ENCODE measurements at places on chromosomes 1 and 21.
A peak's percentile ranks its signal among the peaks of the same experiment; 100 is the strongest.

GRCh38 chr21:41777951-41778815, 11.3 kb upstream of the RIPK4 start:
- DNase-seq = peak; percentile 97

- DNase-seq = no peak
These were observed at the start of gene TNFSF18 for GRCh38 chr1:173050865-173051264. TSS of gene TNFSF18 (minus strand) at chr1:173050941. CDS start at chr1:173050896, 45 bp downstream.

DNA sequence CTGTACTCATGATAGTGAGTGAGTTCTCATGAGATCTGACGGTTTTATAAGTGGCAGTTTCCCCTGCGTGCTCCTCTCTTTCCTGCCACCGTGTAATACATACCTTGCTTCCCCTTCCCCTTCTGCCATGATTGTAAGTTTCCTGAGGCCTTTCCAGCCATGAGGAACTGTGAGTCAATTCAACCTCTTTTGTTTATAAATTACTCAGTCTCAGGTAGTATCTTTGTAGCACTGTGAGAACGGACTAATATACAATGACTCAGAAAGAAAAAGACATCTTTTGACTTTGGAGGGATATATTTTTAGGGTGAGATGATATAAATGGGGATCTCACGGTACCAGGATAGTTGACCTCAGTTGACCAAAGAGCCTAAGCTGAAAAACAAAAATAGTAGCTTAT, 74.7 kb upstream of the BACH1 start:
- no peak for DNase-seq

DNA sequence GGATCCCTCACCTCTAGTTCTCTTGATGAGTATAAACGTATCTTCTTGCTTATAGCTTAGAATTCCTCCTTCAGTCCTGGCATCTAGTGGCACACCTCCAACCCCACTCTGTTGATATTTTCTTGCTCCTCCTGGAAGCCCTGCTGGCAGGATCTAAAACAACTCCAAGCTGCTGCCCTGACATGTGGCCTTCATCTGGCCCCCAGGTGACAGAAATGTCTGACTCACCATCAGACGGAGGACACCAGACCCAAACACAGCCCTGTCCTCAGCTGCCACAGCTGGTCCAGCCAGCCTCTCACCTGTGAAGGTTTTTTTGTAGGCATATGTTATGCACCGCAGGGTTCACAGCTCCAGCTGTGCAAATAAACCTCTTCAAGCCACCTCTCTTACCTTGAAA, 53.4 kb downstream of the KRTAP19-8 start:
- no peak for DNase-seq

DNA sequence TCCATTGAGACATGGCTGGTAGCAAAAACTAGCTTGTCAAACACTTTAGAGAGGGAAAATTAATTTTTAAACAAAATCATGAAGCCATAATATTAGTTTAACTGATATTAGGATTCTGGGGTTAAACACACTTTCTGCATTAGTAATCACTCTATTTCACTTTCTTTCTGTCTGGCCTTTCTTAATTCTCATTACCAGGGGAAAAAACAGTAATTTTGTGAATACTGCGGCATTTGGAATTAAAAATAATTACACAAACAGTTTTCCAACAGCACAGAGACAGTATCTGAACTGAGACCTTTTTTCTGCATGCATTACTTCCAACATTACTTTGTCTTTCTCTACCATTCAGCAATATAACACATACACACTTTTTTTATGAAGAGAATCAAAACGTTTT, 190.6 kb downstream of the MRPL39 start:
- DNase-seq = no peak

DNA sequence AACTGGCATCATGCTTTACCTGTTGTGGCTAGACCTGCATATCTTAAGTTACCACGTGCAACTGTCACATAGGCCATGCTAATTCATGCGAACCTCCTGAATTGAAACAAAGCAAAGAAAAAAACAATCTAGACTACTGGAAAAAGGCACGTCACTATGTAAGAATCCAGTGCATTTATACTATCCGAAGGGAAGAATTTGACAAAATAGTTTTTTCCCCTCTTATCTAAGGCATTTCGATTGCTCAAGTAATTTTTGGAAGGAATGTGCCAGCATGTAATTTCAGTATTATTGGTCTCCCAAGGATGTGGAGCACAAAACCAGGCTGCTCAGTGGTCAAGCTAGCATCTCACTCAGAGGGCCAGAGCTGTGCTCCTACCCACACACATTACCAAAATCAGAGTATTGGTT, 31.5 kb upstream of the C1orf198 start:
- DNase-seq = no peak

- DNase-seq = no peak
These were observed 110.7 kb downstream of the SIPA1L2 start for GRCh38 chr1:232519186-232519585.

DNA sequence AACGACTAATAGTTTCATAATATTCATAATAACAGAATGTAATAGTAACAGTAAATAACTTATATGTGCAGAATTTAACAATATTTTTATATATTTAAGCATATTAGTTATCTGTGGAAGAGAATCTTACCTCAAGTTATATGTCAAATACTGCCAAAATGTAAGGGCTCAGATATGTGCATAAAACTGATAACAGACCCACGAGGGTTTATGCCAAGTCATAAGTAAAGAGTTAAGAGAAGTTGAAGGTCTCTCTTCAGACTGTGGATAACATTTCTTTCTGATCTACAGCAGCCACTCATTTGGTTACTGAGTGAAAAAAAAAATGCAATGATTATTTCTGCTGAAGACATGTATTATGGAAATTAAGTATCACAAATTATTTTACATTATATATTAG, 1167.8 kb upstream of the NCAM2 start:
- no peak for DNase-seq

GRCh38 chr1:84919461-84919970, 26.5 kb upstream of the LPAR3 start:
- no peak for DNase-seq

DNA sequence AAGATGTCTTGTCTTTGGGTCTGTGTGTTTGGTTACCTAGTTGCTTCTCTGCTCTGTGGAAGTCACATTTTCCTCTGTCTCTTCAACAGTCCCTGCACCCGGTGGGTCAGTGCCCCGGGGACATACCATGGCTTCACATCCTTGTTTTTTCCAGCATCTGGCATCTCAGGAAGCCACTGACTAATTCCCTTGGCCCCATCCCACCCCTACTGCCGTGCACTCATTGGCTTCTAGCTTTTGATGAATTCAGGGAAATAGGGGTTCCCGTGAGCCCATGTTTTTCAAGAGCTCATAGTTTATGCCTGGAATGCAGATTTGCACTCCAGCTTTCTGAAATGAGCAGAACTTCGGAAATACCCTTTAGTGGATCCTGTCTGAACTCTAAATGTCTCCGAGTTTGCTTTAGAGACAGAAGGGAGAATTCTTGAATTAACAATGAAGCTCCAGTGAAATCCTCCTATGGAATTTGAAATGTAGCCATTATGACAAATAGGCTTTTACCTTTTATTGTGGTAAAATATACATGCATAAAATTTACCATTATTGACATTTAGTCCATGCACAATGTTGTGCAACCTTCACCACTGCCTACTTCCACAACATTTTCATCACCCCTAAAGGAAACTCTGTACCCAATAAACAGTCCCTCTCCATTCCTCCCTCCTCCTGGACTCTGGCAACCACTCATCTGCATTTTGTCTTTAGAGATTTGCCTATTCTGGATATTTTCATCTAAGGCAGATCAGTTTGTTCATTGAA, 67.5 kb downstream of the CLIC6 start:
- no peak for DNase-seq

GRCh38 chr21:38861989-38862683, 56.4 kb downstream of the ETS2 start:
- no peak for DNase-seq

DNA sequence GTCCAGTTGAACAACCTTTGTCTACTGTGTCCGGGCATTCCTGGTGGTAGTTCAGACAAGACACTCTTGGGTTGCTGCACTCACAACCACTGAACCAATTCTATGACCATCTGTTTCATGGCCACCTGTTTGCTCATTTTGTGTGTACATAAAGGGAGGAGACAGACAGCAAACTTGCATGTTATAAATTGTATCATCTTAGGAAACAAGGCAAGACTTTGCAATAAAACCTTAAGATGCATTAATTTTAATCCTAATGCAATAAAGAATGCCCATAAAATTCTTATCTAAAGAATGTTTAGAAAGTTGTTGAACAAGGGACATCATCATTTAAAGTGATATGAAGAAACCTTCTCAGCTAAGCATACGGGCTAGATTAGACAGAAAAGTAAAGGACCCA, 34.8 kb downstream of the ADAM30 start:
- no peak for DNase-seq

- DNase-seq = no peak
These were observed 143.0 kb downstream of the FMN2 start for GRCh38 chr1:240234485-240235210.

DNA sequence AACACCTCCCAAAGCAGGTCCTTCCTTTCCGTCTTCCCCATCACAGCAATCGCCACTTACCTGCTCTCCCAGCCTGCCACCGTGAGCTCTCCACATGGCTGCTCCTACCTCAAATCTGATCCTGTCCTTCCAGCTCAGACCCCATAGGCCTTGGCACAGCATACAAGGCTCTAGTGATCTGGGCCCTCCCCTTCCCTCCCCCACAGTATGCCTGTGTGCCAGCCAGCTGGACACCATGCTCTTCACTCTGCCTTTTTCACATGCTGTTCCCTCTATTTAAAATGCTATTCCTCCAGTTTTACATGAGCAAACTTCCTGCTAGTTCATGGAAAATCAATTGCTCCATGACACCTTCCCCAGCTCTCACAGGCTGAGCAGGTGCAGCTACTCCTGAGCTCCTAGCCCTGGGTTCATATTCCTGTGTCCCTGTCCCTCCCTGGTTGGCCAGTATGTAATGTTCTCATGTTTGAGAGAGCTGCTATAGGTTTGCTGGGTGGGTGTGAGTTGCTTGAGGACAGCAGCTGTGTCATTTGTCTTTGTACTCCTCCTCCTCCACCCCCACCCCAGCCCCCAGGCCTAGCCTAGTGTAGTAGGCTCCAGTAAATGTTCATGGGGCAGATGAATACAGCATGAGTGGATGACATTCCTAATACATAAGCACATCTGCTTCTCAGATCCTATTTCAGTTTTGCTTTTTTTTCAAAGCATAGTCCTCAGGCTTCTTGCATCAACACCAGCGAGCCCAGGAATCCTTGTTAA, 6.3 kb upstream of the TNNT2 start:
- DNase-seq = no peak

- no peak for DNase-seq
These were observed 21.6 kb downstream of the NUP210L start for GRCh38 chr1:154133256-154133655.

- no peak for DNase-seq
These were observed 12.6 kb downstream of the SZT2 start for GRCh38 chr1:43402089-43402865.

DNA sequence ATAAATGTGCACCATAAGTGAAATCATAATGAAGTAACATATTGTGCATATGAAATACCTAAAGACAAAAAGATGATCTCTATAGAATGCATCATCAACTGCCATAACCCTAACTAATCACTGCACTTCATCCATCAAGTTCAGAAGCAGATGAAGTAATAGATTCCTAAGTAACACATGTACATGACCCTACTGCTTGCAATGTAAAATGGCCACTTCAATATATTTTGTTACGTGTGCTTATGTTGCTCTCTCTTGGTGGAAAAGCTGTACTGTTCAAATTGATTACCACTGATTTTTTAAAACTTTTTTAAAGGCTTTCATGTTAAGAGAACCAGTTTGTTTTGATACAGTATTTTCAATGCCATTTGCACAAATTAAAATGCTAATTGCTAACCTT, 141.8 kb downstream of the TTLL7 start:
- no peak for DNase-seq

- DNase-seq = no peak
These were observed 30.4 kb upstream of the FMO1 start for GRCh38 chr1:171217658-171218443.

GRCh38 chr1:98792123-98792522, 130.6 kb downstream of the SNX7 start:
- no peak for DNase-seq

DNA sequence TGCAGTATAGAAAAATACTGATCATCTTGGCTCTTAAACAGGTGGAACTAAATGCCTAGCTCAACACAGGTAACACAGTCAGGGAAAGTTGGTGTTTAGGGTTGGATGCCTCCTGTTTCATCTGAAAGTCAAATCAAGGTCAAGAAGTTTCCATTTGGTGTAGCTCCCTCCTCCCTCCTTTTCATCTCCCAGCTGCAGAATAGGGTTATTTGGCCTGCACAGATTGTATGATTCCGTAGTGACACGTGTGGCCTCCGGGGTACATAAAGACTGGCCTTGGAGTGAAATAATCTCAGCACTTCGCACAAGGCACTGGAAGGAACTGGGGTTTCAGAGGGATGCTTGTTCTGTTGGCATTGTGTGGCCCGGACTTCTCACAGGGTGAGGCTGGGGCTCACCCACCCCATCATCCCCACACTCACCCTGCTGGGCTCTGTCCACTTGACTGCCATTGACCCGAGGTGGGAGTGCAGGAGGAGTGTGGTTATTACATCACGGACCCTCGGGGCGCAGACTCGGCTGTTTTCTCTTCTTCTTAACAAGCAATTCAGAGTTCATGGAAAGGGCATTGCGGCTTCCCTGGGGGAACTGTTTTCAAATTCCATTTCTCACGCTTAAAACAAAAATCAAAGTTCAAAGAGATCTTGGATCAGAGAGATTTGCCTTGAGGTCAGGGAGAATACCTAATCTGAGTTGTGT, 18.4 kb downstream of the IGSF5 start:
- no peak for DNase-seq

DNA sequence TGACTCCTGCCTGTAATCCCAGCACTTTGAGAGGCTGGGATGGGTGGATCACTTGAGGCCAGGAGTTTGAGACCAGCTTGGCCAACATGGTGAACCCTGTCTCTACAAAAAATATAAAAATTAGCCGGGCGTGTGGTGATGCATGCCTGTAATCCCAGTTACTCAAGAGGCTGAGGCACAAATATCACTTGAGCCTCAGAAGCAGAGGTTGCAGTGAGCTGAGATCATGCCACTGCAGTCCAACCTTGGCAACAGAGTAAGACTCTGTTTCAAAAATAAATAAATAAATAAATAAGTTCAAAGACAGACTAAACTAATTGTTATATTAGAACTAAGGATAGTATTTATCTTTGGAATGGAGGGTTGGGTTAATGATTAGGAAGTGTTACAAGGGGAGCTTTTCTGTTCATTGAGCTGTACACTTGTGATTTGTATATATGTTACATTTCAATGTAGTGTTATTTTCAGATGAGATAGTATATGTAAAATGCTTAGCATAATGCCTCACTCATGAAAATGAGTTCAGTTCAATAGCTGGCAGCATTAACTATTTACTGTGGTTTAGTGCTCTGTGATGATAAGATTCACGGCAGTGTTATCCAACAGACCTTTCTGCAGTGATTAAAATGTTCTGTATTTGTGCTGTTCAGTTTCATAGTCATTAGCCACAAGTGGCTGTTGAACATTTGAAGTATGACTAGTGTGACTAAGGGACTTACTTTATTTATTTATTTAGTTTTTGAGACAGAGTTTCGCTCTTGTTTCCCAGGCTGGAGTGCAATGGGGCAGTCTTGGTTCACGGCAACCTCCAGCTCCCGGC, 47.7 kb downstream of the OSBPL9 start:
- DNase-seq = no peak

GRCh38 chr1:111803951-111804350, 48.2 kb downstream of the DDX20 start:
- no peak for DNase-seq

All from WTC11 (cell line).